CD8-positive, alpha-beta memory T cell (primary cell): ENCODE measurements at places on chromosomes 4 and X. TPM values are rescaled to one million over a fixed set of nuclear protein-coding genes. Genes with fewer than 3 reads are reported as not detected.

DNA sequence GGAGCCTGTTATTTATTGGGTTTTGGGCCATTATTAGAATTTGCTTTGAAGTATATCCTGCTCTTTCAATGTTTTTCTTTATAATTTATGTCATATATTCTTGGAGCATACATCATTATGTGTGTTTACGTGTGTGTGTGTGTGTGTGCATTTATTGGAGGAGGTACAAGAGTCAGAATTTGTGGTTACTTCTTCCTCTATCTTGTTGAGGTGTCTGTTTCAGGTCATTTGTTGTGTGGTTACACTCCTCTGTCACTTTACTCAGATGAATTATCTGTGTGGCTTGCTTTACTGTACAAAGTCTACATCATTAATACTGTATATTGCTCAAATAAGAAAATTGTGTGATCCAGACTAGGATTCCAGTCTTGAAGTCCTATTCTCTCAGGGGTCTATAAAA lies 1957.4 kb upstream of the TENM3 start:
- DNase-seq, result no peak

GRCh38 chr4:101274888-101275752 lies 72.2 kb downstream of the PPP3CA start:
- DNase-seq, result no peak

- no peak for DNase-seq
Observed at GRCh38 chr4:7771056-7771455, 168.6 kb downstream of the AFAP1 start.

- DNase-seq, result no peak
Observed at GRCh38 chr4:128244379-128244778, 43.2 kb downstream of the PGRMC2 start.

- DNase-seq, result no peak
Observed at GRCh38 chr4:139207247-139207646, 30.2 kb upstream of the ELF2 start.

GRCh38 chrX:132774010-132774714 lies 184.3 kb downstream of the HS6ST2 start:
- no peak for DNase-seq

DNA sequence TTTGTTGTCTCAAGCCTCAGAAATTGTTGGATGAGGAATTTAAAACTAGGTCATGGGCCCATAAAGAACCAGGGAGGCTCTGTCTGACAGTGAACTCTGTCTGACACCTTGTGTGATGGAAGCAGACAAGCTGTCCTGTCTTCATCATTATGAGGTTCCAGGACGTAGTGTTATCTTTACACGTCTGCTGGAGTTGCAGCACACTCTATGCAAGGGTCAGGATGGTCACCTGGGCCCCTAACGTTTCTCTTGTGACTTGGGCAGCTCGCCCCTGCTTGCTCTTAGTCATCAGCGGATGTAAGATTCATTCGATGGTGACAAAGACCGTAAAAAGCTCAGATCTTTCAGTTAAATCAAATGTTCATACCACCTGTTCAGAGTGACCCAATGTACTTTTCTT lies 92.0 kb upstream of the ADGRG2 start:
- no peak for DNase-seq

GRCh38 chrX:9326369-9326768 lies 138.5 kb upstream of the TBL1X start:
- DNase-seq, result no peak

GRCh38 chrX:418927-419729 lies 32.4 kb upstream of the PPP2R3B start:
- DNase-seq, result no peak

- no peak for DNase-seq
Observed at GRCh38 chr4:160877087-160877790, 1286.6 kb downstream of the FSTL5 start.

GRCh38 chr4:163959932-163960331 lies 465.4 kb downstream of the TMA16 start:
- no peak for DNase-seq

GRCh38 chrX:153782313-153782712 lies 1.5 kb downstream of the SRPK3 start:
- DNase-seq, result no peak

- no peak for DNase-seq
Observed at GRCh38 chrX:105755109-105755508, 67.2 kb upstream of the NRK start.

DNA sequence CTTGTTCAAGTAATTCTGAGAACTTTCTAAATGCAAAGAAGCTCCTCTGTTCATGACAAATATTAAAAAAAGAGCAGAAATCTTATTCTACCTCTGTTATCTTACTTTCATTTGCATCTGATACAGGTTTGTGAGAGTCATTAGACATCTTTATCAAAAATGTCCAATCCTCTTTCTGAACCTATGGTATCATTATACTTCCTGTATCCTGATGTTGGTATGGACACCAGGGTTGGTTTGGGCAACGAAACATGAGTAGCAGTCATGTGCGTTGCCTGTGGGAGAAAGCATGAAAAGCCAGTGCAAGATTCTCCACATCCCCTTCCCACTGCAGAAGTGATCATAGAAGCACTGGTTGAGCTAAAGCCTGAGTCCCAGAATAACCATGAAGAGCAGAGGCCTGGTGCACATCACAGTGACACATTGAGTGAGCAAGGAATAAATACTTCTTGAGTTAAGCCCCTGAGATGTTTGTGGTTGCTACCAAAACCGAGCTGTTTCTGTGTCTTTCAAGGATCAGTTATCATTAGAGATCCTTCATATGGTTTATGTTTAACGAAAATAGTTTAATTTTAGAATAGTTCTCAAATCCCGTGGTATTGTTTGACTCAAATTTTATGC lies 197.2 kb downstream of the BANK1 start:
- no peak for DNase-seq

DNA sequence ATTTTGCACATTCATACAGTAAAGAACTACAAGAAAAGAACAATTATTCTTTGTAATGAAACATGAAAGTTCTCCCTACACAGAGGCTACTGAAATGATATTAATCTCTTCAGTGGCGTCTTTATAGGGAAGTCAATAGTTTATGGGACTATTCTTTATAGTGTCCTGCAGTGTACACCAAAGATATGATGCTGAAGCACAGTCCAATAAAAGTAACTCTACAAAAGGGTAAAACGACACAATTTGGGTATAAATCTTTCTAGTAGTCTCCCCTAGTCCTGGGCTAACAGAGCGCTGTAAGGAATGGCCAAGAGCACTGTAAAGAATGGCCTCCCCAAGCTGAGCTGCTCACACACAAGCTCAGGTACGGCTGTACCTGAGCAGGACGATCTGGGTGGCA lies 101.1 kb upstream of the FUNDC1 start:
- DNase-seq, result no peak

GRCh38 chr4:54737421-54737820 lies 79.7 kb downstream of the KIT start:
- DNase-seq, result no peak

FRMPD4 gene
- total RNA-seq, result not detected

LDB2 gene
- total RNA-seq, result not detected

IQSEC2 gene
- 0.96 TPM for total RNA-seq

GAGE13 gene
- not detected for total RNA-seq

DIPK2B gene
- total RNA-seq, result not detected

EXOC1L gene
- total RNA-seq, result not detected

CEP135 gene
- total RNA-seq, result 15.8 TPM

USP27X gene
- total RNA-seq, result 1.7 TPM

STATH gene
- not detected for total RNA-seq

LGI2 gene
- not detected for total RNA-seq
